ENCODE measurements at places on chromosomes 1 and 21.

- DNase-seq: no peak
Measured at GRCh38 chr1:150018165-150018564, 7.6 kb upstream of the OTUD7B start.

- DNase-seq: peak; percentile 14
Measured at GRCh38 chr1:113917400-113918082, 11.6 kb upstream of the HIPK1 start.

DNA sequence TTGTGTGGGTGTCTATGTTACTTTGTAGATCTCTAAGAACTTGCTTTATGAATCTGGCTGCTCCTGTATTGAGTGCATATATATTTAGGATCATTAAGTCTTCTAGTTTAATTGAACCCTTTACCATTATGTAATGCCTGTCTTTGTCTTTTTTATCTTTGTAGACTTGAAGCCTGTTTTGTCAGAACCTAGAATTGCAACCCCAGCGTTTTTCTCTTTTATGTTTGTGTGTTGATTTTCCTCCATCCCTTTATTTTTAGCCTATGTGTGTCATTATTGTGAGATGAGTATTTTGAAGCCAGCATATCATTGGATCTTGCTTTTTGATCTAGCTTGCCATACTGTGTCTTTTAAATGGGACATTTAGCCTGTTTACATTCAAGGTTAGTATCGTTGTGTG is 573.2 kb downstream of the BRINP3 start:
- no peak for DNase-seq

DNA sequence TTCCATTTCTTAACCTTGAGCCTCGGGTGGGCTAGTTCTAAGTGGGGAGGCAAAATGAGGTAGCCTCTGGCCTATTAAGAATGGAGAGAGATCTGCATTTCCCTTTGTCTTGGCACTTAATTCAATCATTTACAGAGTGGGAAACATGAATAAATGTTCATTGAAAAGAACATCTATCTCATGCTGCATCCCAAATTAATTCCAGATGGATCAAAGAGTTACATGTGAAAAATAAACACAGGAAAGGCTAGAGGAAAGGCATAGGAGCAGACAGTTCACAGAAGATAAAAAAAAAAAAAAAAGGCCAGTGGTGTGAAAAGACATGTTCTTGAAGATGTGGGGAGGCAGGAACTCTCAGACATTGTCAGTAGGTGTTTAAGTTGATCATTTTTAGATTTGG is 35.7 kb upstream of the EPS8L3 start:
- DNase-seq: no peak

DNA sequence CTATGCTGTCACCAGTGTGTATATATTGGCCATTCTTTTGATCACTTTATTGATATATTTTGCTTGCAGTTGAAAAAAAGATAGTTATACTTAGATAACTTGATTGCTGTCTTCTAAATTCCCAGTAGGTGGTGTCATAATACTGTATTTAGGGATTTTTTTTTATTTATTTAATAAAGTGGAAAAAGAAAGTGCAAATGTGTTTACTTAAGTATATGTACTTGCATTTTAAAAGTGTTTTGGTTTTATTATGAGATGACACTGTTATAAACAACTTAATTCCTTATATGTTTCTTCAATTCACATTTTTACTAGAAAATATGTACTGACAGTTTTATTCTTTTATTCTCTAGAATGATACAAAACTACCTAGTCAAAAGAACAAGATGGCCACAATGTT is 164.8 kb downstream of the USP25 start:
- peak; percentile 45 for DNase-seq

GRCh38 chr1:109786531-109787021 is 22.9 kb upstream of the EPS8L3 start:
- no peak for DNase-seq

DNA sequence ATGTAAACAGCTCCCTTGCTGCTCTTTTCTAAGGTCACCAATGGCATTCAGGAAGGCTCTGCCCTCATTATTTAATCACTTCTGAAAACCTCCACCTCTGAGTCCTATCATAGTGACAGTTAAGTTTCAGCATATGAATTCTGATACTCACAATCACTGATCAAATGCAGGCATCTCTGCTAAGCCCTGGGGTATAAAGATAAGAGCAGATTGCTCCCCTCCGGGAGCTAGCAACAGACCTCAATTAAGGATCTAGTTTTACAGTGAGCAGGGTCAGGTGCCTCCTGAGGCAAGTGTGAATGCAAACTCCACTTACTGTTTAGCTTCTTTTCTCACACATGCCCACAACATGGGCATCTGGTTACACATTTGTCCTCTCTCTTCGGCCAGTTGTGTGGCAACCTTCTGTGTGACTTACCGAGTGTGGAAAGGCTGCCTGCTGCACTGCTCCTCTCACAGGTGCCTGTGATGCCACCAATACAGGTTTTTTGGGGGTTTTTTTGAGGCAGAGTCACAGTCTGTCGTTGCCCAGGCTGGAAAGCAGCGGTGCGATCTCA is 15.0 kb downstream of the IL10RB start:
- no peak for DNase-seq

DNA sequence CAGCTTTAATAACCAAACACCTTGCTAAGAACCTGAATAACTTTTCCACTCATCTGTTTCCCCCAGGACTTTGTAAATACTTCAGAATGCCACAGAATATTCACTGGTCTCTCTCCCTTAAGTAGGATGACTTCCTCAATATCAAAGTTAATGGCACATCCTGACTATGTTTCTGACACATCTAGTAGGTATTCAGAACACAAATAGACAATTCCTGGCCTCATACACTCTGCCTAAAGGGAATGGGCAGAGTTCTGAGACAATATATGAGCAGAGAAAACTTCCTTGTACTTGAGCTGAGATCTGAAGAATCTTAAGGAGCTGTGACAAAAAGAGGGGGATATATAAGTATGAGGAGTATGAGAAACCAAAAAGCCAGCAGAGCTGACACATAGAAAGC is 34.8 kb downstream of the ANKRD13C start:
- DNase-seq: peak; percentile 70

GRCh38 chr1:206568256-206568655 is 44.0 kb downstream of the EIF2D start:
- DNase-seq: no peak

DNA sequence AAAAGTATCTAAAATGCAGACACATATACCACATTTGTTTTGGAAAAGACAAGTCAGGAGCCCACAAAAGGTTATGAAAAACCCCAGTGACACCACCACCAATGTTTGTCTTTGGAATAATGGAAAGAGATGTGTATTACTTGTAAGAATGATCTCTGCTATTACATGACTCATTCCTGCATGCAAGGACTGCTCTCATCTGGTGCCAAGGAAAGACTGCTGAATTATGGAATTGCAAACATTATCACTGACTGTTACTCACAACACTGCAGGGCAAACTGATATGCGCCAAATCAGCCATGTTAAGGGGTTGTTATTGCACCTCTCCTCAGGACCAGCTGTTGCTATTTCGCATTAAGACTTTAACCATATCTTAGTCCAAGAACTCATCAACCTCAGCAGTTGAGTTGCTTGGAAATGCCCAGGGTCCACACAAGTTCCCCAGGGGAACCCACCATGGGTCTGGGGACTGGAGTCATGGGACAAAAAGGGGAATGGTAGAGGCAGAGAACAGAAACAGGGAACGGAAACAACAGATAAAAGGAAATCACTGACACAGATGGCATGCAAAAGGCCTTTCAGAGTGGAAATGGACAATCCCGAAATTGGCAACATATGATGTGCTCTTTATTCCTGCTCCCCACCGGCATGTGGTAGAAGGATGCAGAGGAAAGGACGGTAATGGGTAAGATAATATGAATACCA is 34.4 kb downstream of the CAPZB start:
- DNase-seq: peak; percentile 84

GRCh38 chr1:95496773-95497172 is 262.8 kb downstream of the RWDD3 start:
- no peak for DNase-seq

- DNase-seq: no peak
Measured at GRCh38 chr1:230772457-230773395, 25.5 kb downstream of the CAPN9 start.

GRCh38 chr1:169103480-169103893 is 3.0 kb upstream of the ATP1B1 start:
- DNase-seq: no peak

- no peak for DNase-seq
Measured at GRCh38 chr21:23743821-23744220, 1863.5 kb downstream of the MRPL39 start.

DNA sequence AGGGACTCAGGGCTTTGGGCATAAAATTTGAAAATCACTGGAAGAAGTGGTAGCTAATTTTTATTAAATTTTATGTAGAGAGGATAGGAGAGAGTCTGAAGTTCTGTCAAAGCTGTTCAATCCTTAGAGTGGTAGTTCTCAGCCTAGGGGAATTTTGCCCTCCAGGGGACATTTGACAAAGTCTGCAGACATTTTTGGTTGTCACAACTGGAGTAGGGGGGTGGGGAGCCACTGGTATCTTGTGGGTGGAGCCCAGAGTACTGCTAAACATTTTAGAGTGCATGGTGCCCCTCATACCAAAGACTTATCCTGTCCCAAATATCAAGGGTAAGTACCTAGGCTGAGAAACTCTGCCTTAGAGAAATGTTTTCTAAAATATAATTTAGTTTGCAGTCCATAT is 30.2 kb downstream of the RASAL2 start:
- no peak for DNase-seq

GRCh38 chr1:156108664-156109241 is 5.8 kb upstream of the LMNA start:
- DNase-seq: no peak
